ENCODE measurements at places on chromosomes 7 and 10.

GRCh38 chr7:78786055-78786454, 667.4 kb downstream of the MAGI2 start:
- DNase-seq, result no peak

- DNase-seq, result no peak
These were observed 1.5 kb downstream of the MEST start for GRCh38 chr7:130493275-130493873.

GRCh38 chr7:20310963-20311742, 19.5 kb upstream of the ITGB8 start:
- peak; percentile 8 for DNase-seq

GRCh38 chr7:85343484-85343883, 156.6 kb upstream of the SEMA3D start:
- DNase-seq, result no peak

DNA sequence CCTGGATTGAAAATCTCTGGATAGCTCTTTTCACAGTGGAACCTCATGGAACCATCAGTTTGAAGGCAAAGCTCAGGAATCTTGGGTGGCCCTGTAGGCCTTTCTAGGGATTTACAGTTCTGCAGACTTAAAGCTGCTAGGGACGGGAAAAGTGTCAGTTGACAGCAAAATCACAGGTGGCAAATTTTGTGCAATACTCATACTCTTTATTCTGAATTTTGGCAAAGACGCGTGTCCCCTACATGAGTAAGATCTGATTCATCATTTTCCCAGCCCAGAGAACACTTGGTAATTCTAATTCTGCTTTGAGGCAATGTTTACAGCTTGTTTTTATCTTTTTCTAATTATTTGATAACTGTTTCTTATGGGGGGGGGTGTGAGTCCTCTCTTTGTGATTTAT, 3.6 kb downstream of the LRRC17 start:
- no peak for DNase-seq

DNA sequence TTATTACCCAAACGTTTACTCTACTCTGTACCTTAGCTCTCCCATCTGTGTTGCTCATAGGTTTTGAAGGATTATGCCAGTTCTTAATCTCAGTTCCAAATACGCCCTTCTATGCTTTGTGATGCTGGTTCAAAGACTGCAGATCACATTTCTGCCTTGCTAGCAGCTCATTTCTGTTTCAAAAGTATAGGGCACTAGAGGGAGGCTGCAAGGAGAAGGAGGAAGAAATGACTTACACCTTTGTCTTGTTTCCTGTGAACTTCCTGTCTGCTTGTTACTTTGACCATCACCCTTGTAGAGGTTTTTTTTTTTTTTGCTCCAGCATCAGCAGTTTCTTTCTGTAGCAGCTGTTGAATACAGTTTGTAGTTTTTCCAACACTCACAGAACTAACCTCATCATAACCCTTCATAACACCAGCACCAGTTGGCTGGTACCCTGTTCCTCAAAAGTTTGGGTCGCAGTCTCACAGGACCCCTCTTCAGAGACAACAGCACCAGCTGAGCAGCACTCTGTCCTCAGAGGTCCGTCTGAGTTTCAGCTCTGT, 16.5 kb downstream of the SLK start:
- DNase-seq, result peak; percentile 55

DNA sequence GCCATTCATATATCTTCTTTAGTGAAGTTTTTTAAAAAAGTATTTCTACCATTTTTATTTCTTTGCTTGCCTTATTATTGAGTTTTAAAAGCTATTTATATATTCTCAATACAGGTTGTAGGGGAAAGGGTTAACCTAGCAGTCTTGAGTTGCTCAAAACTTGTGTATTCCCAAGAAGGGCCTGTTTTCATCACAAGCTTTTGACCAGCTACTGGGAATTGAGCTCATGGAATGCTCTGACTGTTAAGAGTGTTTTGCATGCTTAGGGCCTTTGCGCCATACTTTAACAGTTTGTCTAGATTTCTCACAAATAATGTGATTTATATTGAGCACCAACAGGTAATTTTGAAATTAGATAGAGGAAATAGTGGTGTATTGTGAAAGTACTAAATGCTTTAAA, 72.0 kb upstream of the CALCR start:
- DNase-seq, result no peak

GRCh38 chr10:27529010-27529783, 25.1 kb downstream of the RAB18 start:
- no peak for DNase-seq

DNA sequence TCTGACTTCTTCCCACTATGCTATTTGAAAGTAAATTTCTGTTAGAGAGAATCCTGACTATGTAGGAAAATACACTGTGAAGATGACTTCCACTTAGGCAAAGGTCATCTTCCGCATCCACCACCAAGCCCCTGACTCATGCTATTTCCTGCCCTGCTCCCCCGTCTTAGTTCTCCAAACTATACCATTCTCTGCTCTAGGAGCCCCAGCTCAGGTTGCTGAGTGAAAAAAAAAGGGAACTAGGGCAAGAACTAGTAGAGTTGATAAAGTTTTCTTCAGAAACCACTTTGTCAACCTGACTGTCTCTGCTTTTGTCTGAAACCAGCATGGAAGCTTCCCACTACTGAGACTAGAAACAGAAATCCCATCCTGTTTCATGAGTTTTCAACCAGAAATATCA, 96.9 kb downstream of the EVX1 start:
- no peak for DNase-seq

GRCh38 chr7:7556852-7557251, 9.8 kb upstream of the MIOS start:
- no peak for DNase-seq

- no peak for DNase-seq
These were observed 29.3 kb upstream of the GGCT start for GRCh38 chr7:30533886-30534285.

GRCh38 chr10:71731791-71732190, 12.2 kb upstream of the C10orf105 start:
- DNase-seq, result no peak

DNA sequence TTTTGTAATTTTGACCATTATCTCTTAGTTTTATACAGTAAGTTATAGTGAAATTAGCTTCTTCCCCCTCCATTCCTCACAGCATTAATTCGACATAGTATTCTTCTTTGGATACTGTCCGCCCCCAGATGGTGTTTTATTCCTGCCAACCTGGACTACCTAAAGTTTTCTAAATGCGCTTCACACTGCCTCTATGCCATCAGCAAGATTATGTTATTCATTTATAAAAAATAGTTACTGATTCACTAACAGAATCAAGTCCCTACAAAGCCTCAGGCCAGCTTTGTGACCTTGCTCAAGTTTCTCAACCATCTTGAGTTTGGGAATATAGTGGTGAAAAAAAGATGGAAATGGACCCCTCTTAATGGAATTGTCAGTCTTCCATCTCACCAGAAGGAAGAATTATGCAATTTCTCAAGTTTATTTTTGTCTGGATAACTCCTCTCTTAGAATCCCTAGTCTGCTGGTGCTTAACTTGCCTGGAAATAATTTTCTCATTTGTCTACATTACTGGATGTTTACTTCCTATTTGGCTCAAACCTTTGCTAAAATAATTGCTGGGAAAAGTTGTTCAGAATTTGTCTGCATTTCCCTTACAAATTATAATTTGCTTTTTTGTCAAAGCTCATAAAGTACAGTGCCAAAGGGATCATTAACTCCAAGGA, 16.7 kb upstream of the FGL2 start:
- no peak for DNase-seq

DNA sequence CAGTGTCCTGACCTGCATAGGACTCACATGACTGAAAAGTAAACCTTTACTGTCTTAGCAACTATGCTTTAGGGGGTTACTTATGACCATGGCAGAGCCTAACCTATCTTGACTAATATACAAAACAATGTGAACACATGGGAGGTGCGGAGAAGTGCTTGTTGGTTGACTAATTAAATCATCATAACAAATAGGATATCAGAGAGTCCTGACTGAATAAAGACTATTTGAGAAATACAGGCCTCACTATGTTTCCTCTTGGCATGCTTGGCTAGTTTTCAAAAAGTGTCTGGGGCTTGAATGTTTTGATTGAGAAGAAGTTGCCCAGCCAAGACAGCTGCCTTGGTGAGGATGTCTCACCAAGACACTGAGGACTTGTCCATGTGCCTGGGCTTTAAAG, 104.4 kb upstream of the PHYHIPL start:
- no peak for DNase-seq

- DNase-seq, result no peak
These were observed 753.7 kb upstream of the SORCS1 start for GRCh38 chr10:107918171-107918570.

DNA sequence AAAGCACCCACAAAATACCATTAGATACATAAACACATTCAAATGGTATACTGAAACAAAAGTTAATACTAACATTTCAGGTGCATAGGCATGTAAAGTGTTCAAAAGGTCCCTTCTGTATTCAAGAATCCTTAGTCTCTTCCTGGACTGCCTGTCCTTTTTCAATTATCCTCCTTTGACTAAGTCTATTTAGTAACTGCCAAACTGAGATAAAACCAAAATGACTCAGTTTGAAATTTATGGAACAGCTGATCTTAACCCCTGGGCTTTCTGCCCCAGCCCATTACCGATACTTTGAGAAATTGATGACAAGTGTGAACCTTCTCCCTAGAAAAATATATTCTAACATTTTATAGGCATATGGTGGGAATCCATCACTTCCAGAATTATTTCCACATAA, 5.4 kb downstream of the EPC1 start:
- DNase-seq, result no peak

DNA sequence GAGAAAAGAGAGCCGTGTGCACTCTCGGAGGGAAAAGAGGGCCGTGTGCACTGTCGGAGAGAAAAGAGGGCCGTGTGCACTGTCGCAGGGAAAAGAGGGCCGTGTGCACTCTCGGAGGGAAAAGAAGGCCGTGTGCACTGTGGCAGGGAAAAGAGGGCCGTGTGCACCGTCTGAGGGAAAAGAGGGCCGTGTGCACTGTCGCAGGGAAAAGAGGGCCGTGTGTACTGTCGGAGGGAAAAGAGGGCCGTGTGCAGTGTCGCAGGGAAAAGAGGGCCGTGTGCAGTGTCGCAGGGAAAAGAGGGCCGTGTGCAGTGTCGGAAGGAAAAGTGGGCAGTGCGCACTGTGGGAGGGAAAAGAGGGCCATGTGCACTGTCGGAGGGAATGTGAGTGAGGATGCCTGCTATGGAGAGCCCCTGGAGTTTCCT, 188.7 kb downstream of the DNAJB6 start:
- peak; percentile 11 for DNase-seq

- peak; percentile 68 for DNase-seq
These were observed at the start of gene DNMBP for GRCh38 chr10:100009793-100010676. TSS of gene DNMBP (minus strand) at chr10:100009947. CDS start at chr10:99972124, 37,823 bp downstream.

DNA sequence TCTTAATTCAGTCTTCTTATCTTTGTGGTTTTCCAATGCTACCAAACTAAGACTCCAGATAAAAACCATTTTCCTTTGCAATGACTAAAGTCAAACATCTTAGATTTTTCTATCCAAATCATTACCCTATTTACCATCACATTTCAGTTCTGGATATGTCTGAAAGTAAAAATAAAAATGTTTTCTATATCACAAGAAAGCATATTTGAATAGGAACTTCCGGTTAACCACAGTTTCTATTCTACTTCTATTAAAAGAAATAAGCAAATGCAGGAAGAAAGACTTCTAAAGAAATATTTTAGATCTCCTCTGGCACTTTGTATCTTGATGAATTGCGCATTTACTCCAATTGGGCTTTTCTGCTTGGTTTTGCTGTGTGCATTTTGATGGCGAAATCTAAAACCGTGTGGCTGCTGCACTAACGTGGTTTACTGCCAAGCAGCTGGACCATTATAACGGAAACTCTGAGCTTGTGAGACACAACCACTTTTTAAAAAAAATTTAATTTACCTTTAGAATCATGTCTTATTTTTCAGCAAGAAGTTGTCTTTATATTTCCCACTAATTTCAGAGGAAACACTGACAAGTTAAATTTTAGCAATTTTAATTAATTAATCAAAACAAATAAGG, 146.1 kb downstream of the VPS50 start:
- peak; percentile 5 for DNase-seq

DNA sequence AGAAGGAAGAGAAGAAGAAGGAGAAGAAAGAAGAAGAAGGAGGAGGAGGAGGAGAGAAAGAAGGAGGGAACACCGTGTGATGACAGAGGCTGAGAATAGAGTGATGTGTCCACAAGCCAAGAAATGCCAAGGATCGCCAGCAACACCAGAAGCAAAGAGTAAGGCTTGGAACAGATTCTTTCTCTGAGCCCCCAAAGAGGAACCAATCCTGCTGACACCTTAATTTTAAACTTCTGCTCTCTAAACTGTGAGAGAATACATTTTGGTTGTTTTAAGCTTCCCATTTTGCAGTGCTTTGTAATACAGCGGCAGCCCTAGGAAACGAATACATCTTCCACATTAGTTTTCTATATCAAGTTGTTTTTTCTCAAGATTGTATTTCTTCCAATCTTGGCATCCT, 13.9 kb upstream of the WNT8B start:
- DNase-seq, result no peak

GRCh38 chr10:3420527-3421469, 248.2 kb upstream of the PITRM1 start:
- DNase-seq, result no peak

- DNase-seq, result no peak
These were observed 578 bp downstream of the ZMYND11 start for GRCh38 chr10:135601-136464.

GRCh38 chr10:114940735-114941134, 2.7 kb downstream of the TRUB1 start:
- no peak for DNase-seq
